ENCODE measurements at places on chromosomes 7 and 10.

GRCh38 chr7:157002819-157003421 is 7.5 kb downstream of the MNX1 start:
- DNase-seq: no peak

DNA sequence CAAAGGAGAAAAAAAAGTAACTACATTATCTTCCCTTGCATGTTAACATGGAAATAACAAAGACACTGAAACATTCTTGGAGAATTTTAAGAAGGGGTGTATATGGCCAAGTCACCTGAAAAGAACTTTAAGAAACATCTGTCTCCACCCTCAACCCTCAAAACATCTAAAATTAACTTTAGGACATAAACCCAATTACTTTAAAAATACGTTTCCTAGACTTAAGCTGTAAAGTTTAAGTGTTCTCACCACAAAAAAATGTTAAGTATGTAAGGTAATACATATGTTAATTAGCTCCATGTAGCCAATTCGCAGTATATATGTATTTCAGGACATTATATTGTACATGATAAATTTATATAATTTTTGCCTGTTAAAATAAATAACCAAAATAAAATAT is 71.1 kb upstream of the GLCCI1 start:
- no peak for DNase-seq

DNA sequence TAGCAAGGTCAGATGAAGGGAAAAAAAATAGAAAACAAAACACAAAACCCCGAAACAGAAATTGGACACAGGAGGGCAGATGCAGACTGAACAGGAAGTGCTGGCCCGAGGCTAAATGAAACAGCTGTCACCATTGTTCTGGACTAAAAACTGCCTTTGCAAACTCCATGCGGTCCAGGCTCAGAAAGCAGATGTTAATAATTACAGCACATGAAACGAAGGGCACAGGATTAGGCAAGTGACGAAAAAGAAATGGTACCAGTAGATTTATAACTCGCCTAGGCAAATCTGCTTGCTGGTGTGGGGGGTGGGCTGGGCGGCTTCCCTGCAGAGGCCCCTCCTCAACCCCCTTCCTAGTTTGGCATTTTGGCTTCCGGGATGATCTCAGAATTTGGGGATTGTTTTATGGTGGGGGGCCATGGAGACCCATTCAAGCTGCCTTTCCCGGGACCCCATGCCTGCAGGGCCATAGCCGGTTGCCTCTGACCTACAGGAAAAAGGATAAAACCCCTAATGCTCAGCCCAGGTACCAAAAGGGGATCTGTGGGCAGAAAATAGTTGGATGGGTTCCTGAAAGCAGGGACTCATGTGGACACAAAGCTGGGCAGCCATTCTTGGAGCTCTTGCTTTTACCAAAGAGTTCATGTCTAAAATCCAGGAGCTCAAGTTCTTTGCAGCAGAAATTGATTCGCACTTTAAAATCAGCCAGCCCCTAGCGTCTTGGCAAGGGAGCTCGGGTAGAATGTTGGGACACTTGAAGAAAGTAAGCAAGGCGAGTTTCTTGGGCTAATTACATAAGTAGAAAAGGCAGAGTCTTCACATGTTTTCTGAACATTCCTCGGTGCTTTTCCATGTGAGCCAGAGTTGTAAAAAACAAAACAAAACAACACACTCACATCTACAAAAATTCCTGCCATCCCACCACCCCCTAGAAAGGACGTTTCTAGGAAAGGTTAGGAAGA is 39.0 kb upstream of the EMX2 start:
- DNase-seq: no peak

- no peak for DNase-seq
These were observed 4.7 kb downstream of the NFE2L3 start for GRCh38 chr7:26156451-26157420.

GRCh38 chr7:5712566-5712965 is 68.9 kb downstream of the RNF216 start:
- no peak for DNase-seq

DNA sequence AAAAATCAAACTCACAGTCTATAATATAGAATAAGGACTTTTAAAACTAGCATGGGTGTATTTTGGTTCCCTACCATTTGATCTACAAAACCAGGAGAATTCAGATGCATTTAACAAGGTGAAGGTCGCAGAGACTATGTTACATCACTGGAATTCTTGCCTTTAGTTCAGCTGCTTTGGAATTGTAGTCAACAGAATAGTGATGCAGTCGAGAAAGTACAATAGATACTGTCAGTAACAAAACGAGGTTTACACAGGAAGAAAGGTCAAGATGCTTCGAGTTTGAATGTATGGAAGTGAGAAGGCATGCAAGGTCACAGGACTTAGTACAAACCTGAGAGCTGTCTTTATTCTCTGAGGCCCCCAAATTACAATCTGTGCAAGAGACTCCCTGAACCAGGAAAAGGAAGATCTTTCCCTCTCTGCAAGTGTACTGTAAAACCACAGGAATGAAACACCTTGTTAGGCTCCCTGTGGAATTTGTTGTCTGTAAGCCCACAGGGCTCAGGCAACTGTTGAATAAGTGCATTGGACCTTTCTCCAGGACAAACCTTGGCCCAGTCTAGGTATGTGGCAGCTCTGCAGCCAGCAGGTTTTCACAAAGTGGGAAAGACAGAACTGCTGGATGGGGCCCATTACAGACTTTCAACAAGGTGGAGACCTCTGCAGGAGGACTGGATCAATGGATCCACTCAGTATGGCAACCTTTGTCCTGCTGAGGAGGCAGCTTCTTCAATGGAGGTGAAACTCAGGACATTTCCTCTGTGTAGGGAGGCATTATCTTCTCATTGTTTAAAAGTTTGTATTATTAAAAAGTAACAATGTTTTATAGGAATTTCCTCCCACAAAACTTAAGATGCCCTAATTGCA is 101.1 kb upstream of the GSDME start:
- DNase-seq: no peak

GRCh38 chr7:128117691-128118090 is 86.5 kb upstream of the LRRC4 start:
- DNase-seq: no peak

DNA sequence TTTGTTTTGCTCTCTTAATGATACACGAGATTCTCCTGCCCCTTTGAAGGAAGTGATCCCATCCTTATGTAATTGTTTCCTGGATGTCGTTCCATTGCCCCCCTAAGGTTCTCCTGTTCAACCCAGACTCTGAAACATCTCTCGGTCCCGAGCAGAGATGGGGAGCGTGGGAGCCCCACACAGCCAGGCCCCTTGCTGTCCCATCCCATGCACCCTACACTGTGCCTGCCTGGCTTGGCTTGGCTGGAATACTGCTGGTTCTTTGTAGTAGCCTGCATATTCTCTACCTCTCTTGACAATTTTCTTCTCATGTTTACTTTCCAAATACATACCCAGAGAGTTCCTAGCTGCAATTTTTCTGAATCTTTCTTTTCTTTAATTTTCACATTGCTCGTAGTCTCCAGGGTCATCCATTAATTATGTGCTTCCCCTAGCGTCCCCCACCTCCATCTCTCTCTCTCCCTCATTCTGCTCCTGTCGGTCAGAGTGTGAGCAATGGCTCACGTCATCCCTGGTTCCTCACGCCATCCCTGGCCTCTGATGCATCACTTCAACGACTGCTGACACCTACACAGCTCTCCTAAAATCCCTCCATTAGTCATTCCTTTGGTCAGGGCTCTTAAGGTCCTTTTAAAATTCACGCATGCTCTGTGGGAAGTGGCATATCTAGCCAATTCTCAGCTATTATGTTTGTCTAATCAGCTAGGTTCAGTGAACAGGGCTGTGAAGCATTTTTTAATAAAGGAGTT is 32.5 kb upstream of the GPR158 start:
- no peak for DNase-seq

DNA sequence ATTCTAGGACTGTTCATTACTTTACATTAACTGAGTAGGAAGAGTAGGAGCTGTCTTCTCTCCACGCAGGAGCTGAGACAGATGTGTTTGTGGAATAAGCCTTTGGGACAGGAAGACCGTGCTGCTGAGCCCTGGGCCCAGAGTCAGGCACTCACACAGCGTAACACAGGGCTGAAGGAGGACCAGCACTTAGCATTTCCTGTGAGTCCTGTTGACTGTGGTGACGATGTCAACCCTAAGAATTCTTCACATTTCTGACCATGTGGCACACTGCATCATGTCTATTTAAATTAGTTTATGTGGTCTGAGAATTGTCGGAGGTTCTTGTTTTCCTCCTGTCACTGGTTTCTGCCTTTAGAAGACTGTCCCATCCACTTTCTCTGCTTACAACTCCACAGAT is 117.2 kb downstream of the PIP4K2A start:
- no peak for DNase-seq

DNA sequence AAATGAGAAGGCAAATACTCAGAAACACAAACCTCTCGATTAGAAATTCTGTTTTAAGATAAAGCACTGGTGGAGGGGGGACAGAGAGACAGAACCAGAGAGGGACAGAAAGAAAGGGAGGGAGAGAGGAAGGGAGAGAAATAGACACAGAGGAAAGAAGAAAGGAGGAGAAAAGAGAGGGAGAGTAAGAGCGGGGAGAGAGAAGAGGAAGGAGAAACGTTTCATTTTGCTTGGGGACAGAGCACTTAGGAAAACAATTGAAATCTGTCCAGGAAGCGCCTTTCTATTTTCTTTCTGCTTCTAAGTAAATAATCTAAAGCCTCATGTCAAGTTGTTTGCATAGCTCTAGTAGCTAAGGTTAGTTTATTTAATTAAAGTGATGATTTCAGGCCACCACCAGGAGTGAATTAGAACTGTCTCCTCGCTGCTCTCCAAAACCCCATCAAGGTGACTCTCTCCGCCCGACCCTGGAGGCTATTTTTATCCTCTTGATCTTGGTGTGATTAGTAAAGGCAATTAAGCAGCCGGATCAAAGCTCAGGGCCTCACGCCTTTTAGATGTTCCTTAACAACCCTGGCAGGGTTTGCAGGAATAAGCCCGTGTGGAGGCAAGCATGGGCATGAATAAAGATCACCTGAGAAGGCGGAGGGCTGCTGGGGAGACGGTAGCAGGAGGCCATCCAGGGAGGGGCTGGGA is 73.4 kb upstream of the INSIG1 start:
- no peak for DNase-seq

DNA sequence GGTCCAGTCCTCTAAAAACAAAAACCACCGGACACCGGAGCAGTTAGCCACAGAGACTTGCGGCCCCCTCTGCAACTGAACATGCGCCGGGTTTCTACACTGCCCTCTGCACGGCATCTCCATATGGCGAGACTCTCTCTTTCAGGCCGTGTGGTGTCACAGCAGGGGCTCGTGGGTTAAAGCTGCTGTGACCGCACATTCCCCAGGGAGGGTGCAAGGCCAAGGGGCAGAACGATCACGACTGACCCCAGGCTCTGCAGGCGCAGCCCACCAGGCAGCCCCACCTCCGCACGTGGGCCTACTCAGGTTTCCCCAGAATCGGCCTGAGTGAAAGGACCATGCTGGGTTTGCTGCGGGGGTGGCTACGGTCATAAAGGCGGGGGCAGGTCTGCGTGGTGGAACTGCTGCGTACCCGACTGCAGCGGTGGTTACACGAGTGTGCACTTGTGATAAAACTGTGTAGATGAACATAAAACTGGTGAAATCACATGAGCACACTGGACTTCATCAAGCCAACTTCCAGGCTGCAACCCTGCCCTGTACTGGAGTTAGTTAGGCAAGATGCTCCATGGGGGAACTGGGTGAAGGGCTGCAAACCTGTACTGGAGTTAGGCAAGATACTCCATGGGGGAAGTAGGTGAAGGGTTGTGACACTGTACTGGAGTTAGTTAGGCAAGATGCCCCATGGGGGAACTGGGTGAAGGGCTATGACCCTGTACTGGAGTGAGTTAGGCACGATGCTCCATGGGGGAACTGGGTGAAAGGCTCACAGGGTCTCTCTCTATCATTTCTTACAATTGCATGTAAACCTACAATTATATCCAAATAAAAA is 81.4 kb upstream of the PPP2R2D start:
- DNase-seq: no peak

Measured in left ventricle myocardium inferior (tissue), 1 donor.